ENCODE measurements at places on chromosomes 12 and 14.

- H3K4me3 ChIP-seq = peak overlapping the region; percentile 78
- peaks cover 58% of the 10 kb centered on the region for H3K36me3 ChIP-seq
- no peaks in the 10 kb centered on the region for H3K27me3 ChIP-seq
- peaks cover 68% of the 10 kb centered on the region for H3K4me1 ChIP-seq
- H3K27ac ChIP-seq = peak overlapping the region; percentile 99
Observed at GRCh38 chr14:91231446-91231845, 13.1 kb downstream of the GPR68 start.

- peaks cover 50% of the 10 kb centered on the region for H3K27me3 ChIP-seq
- peak; percentile 81 for DNase-seq
- peak overlapping the region; percentile 45 for H3K4me3 ChIP-seq
Observed at GRCh38 chr12:67697443-67697842, 48.9 kb downstream of the DYRK2 start.

DNA sequence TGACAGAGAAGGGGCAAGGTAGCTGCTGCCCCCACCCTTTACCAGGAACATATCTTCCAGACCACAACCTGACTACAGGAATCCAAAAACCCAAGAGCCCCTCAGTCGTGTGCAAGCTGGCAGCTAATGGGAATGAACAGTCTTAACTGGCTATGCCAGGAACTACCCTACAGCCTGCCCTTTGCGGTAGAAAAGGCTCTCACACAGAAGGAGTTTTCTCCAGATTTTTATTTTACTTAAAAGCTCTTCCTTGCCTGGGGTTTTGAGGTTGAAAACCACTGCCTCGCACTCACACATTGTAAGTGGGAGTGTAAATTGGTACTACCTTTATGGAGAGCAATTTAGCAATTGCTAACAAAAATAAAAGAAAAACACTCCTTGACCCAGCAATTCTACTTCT, 28.3 kb downstream of the PITPNM2 start:
- peaks cover 2% of the 10 kb centered on the region for H3K36me3 ChIP-seq
- H3K27me3 ChIP-seq = no peaks in the 10 kb centered on the region
- H3K27ac ChIP-seq = peak overlapping the region; percentile 49
- peaks cover 43% of the 10 kb centered on the region for H3K4me1 ChIP-seq
- DNase-seq = peak; percentile 70

DNA sequence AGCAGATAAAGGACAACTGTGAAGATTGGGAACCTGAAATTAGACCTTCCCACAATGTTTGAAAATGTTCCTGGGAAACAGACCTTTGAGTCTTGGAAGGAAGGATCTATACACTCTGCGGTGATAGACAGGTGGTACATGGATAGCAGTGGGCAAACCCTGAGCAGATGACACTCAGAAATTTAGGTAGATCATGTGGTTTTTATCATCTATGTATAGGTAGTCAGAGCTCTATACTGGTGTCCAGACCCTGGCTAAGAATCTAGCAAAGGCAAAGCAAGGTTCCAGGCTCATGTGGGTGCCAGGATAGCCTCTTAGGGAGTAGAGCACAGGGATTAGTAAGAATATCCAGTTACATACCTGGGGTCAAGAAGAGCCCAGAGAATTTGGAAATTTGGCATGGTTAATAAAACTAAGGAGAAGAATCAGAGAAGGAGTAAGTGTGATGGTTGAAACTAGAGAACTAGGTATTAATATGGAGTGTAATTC, 331.2 kb upstream of the FBXO33 start:
- DNase-seq = no peak
- H3K4me1 ChIP-seq = peaks cover 2% of the 10 kb centered on the region
- H3K36me3 ChIP-seq = no peaks in the 10 kb centered on the region
- no peaks in the 10 kb centered on the region for H3K27me3 ChIP-seq
- no peak overlapping the region for H3K27ac ChIP-seq

DNA sequence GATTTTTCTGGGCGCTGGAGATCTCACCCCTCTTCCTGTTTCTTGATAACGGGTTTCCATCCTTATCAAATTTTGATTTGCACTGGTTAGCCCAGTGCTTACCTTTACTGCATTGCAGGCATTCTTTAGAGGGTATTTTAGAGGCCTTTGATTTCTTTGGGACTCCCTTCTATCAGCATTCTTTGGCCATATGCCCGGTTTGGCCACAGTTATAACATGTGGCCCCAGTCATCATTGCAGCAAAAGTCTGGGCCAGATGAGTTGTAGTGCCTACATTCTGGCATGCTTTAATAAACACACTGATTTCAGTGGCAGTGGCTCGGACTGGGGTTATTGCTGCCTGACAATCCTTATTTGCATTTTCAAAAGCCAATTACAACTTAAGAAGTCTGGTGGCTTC, 82.3 kb downstream of the KCNMB4 start:
- H3K27ac ChIP-seq = no peak overlapping the region
- no peaks in the 10 kb centered on the region for H3K27me3 ChIP-seq
- no peaks in the 10 kb centered on the region for H3K4me1 ChIP-seq
- H3K36me3 ChIP-seq = no peaks in the 10 kb centered on the region

DNA sequence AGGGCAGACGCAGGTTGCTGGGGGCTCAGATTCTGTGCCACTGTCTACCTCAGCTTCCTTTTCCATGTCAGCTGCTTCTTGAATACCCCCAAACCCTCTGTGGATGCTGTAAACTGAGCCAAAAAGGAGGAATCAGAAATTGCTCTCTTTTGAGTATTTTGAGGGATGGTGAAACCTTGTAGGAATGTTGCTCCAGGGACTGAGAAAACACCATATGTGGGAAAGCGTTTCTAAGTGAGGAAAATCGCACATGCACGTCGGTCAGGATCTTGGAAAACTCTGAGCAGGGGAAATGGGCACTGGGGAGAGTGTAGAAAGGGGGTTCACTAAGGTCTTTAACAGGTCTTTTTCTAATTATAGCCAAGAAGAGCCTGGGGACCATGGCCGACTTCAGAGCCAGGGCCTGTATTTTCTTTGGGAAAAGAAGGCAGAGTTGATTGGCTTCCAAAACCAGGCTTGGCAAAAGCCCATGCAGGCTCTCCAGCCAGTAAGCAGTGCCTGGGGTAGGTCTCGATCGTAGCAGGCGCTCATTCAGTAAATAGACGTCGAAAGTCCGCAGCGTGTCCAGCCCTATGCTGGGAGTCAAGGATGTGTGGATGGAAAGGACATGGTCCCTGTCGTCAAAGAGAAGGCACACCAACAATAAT, 58.0 kb downstream of the NTF3 start:
- no peaks in the 10 kb centered on the region for H3K27me3 ChIP-seq
- no peaks in the 10 kb centered on the region for H3K36me3 ChIP-seq
- H3K4me3 ChIP-seq = no peak overlapping the region

DNA sequence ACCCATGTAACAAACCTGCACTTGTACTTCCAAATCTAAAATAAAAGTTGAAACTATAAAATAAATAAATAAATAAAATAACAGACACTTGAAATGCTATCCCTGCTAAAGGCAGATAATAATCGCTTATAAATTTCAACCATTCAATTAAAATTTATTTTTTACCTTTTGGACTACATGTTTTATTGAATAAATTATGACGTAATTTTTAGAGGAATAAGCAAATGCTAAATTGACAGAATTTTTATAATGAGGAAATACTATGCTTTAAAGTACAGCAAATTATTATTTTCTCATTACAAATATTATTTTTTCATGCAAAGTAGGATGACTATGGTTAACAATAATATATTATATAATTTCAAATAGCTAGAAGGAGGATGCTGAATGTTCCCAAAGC, 658.6 kb upstream of the LMO3 start:
- H3K4me3 ChIP-seq = no peak overlapping the region
- no peaks in the 10 kb centered on the region for H3K27me3 ChIP-seq
- no peaks in the 10 kb centered on the region for H3K4me1 ChIP-seq
- no peak overlapping the region for H3K27ac ChIP-seq
- H3K36me3 ChIP-seq = no peaks in the 10 kb centered on the region

DNA sequence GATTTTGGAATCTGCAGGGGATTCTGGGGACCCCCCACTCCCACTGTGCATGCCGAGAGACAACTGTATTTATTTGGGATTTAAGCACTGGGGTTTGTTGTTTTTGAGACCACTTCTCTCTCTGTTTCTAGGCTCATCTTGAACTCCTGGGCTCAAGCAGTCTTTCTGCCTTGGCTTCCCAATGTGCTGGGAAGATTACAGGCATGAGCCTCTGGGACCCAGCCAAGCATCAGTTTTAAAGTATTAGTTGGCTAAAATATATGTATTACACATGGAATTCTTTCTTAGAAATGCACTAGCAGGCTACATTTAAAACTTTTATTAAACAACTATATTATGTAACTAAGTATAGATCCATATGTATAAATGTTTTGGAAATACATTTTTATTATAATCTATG, 78.3 kb downstream of the AEBP2 start:
- no peaks in the 10 kb centered on the region for H3K27me3 ChIP-seq
- DNase-seq = no peak
- H3K36me3 ChIP-seq = peaks cover 24% of the 10 kb centered on the region
- H3K27ac ChIP-seq = no peak overlapping the region

GRCh38 chr12:57027011-57027804, 10.9 kb upstream of the TAC3 start:
- H3K4me3 ChIP-seq = peak overlapping the region; percentile 2
- H3K27ac ChIP-seq = peak overlapping the region; percentile 39
- H3K4me1 ChIP-seq = peaks cover 32% of the 10 kb centered on the region

DNA sequence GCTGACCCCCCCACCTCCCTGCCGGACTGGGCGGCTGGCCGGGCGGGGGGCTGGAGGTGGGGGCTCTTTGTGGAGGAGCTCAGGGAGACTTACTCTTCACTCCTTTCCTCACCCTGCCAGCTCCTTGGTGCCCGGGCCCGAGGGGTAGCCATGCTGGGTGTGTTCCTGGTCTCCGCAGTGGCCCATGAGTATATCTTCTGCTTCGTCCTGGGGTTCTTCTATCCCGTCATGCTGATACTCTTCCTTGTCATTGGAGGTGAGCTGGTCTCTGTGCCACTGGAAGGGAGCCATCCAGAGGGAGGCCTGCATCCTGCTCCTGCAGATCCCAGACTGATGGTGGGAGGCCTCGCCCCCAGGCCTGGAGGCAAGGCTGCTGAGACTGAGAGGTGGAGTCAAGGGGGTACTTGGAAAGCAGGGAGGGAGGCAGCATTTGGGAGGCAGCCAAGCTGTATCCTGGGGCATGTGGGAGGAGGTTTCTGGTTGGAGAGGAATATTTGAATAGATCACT, 19.7 kb downstream of the SOAT2 start:
- no peak for DNase-seq
- H3K4me3 ChIP-seq = no peak overlapping the region
- no peaks in the 10 kb centered on the region for H3K36me3 ChIP-seq
- no peak overlapping the region for H3K27ac ChIP-seq

GRCh38 chr12:113658006-113658655, 186.5 kb upstream of the LHX5 start:
- no peak overlapping the region for H3K4me3 ChIP-seq
- H3K36me3 ChIP-seq = no peaks in the 10 kb centered on the region
- H3K4me1 ChIP-seq = no peaks in the 10 kb centered on the region
- DNase-seq = no peak
- no peaks in the 10 kb centered on the region for H3K27me3 ChIP-seq

- no peak for DNase-seq
- no peak overlapping the region for H3K27ac ChIP-seq
- no peaks in the 10 kb centered on the region for H3K36me3 ChIP-seq
- H3K27me3 ChIP-seq = peaks cover 18% of the 10 kb centered on the region
- H3K4me1 ChIP-seq = peaks cover 9% of the 10 kb centered on the region
- no peak overlapping the region for H3K4me3 ChIP-seq
Observed at GRCh38 chr12:69687390-69687789, 11.7 kb downstream of the BEST3 start.

- H3K27me3 ChIP-seq = no peaks in the 10 kb centered on the region
- no peaks in the 10 kb centered on the region for H3K4me1 ChIP-seq
- no peak for DNase-seq
- H3K27ac ChIP-seq = no peak overlapping the region
- H3K36me3 ChIP-seq = no peaks in the 10 kb centered on the region
Observed at GRCh38 chr14:41773536-41774279, 167.0 kb downstream of the LRFN5 start.

- no peak overlapping the region for H3K27ac ChIP-seq
- H3K4me3 ChIP-seq = no peak overlapping the region
- peaks cover 3% of the 10 kb centered on the region for H3K4me1 ChIP-seq
- DNase-seq = peak; percentile 76
Observed at GRCh38 chr12:7832059-7832696, 40.5 kb downstream of the SLC2A14 start.

GRCh38 chr12:68203460-68203875, 22.1 kb downstream of the IL26 start:
- no peak overlapping the region for H3K27ac ChIP-seq
- no peak overlapping the region for H3K4me3 ChIP-seq

DNA sequence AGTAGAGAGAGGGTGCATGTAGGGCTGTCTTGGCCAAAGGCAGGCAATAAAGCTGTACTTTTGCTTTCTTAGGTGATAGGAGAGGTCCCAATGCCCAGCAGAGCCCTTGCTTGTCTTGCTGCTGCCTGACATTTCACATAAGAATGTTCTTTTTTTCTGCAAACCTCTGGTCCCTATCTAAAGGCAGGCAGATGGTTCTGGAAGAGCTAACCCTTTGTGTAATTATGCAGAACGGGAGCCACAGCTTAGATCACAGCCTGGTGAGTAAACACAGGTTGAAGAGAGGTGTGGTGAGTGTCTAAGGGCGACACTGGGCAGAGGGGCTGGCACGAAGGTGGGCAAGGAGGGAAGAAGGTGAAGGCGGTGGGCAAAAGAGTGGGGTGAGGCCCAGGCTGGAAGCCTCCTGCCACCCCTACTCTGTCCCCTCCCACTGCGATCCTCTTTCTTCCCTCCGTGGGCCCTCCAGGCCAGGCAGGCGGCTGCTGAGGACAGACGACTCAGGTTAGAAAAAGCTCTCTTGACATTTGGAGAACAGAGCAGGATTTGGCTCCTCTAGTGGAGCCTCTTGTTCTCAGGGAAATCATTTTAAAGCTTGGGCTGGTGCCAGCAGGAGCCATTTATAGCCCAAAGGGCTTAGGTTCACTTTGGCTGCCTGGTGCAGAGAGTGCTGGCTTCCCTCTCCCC, 42.8 kb downstream of the PRMT8 start:
- no peak for DNase-seq
- H3K36me3 ChIP-seq = no peaks in the 10 kb centered on the region
- H3K4me3 ChIP-seq = no peak overlapping the region
- H3K4me1 ChIP-seq = no peaks in the 10 kb centered on the region
- H3K27me3 ChIP-seq = peaks cover 2% of the 10 kb centered on the region
- H3K27ac ChIP-seq = no peak overlapping the region

GRCh38 chr14:74415115-74415437, 10.9 kb downstream of the SYNDIG1L start:
- H3K27me3 ChIP-seq = peaks cover 8% of the 10 kb centered on the region
- no peaks in the 10 kb centered on the region for H3K4me1 ChIP-seq
- H3K4me3 ChIP-seq = no peak overlapping the region
- DNase-seq = no peak

GRCh38 chr12:20423557-20423956, 55.2 kb downstream of the PDE3A start:
- H3K4me3 ChIP-seq = no peak overlapping the region
- DNase-seq = no peak
- H3K4me1 ChIP-seq = no peaks in the 10 kb centered on the region
- H3K36me3 ChIP-seq = no peaks in the 10 kb centered on the region

GRCh38 chr12:69252033-69252432, 12.7 kb downstream of the CPSF6 start:
- DNase-seq = no peak
- H3K4me1 ChIP-seq = peaks cover 38% of the 10 kb centered on the region
- no peak overlapping the region for H3K4me3 ChIP-seq
- H3K27ac ChIP-seq = peak overlapping the region; percentile 6
- no peaks in the 10 kb centered on the region for H3K27me3 ChIP-seq

- peaks cover 20% of the 10 kb centered on the region for H3K36me3 ChIP-seq
- H3K27me3 ChIP-seq = no peaks in the 10 kb centered on the region
- no peak overlapping the region for H3K4me3 ChIP-seq
- H3K4me1 ChIP-seq = no peaks in the 10 kb centered on the region
Observed at GRCh38 chr12:89655841-89656240, 52.8 kb downstream of the ATP2B1 start.
